HFFc6 (cell line): ENCODE measurements at places on chromosomes 3 and 15. TPM values are rescaled to one million over a fixed set of nuclear protein-coding genes. Genes with fewer than 3 reads are reported as not detected.

- DNase-seq, result no peak
These were observed 207.9 kb downstream of the CD47 start for GRCh38 chr3:107882881-107883280.

GRCh38 chr15:64634027-64634426 is 141.4 kb downstream of the RBPMS2 start:
- no peak for DNase-seq

Gene PLAAT1
- not detected in 3 replicates for total RNA-seq

DNA sequence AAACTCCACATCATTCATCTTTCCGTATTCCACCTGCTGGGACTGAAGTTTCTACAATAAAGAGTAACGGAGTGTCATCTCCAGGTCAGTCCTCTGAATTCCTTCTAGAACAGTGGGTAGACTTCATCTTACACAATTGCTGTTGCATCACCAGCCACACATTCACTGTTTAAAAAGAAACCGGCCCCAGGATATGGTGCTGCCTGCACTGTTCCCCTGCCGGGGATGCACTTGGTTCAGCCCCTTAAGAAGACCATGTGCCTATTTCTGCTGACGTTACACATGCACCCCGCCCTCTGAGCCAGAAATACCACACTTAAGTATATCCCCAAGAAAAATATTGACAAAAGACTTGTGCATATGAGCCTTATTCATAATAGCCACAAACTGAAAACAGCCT is 233.4 kb downstream of the FEZF2 start:
- DNase-seq, result no peak
